NCI-H2171 (cell line): ENCODE measurements at places on chromosomes 13 and 19.

DNA sequence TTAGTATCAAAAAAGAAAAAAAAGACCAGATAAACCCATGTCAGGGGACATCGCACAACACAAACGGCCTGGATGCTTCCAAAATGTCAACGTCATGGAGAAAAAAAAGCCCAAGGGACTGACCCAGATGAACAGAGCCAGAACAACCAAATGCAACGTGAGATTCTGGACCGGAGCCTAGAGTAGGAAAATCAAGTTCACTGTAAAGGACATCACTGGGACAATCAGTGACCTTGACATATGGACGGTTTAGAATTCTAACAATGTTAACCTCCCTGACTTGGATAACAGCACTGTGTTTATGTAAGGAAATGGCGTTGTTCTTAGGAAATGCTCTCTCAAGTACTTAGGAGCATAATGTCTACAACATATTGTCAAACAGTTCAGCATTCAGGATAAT lies 15.1 kb upstream of the EMP3 start:
- DNase-seq: no peak

DNA sequence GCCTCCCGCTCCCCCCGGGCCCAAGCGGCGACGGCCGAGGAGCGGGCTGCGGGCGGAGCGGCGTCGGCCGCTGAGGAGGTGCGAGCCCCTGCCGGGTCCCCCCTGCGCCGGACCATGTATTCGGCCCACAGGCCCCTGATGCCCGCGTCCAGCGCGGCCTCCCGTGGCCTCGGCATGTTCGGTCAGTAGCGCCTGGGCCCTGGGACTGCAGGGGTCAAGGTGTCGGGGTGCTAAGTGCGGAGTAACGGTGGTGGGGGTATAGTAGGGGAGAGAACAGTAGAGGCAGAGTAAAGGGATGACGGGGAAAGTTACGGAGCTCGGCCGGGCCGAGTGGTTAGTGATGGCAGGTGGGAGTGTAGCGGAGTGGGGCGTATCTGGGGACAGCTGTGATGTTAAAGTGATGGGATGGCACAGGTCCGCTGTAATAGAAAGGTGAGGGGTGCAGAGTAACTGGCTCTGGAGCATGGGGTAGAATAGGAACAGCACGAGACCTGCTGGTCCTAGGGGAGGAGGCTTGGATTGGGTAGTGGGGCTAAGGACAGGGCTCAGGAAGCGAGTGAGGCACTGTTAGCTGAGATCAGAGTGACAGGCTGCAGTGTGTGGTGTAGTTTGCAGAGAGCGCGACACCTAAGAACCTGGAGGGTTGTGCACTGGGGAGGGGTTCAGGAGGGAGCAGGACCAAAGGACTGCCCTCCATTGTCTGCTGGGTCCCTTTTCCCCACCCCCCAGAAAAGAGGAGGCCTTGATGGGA lies 15.7 kb downstream of the CIC start:
- no peak for DNase-seq

DNA sequence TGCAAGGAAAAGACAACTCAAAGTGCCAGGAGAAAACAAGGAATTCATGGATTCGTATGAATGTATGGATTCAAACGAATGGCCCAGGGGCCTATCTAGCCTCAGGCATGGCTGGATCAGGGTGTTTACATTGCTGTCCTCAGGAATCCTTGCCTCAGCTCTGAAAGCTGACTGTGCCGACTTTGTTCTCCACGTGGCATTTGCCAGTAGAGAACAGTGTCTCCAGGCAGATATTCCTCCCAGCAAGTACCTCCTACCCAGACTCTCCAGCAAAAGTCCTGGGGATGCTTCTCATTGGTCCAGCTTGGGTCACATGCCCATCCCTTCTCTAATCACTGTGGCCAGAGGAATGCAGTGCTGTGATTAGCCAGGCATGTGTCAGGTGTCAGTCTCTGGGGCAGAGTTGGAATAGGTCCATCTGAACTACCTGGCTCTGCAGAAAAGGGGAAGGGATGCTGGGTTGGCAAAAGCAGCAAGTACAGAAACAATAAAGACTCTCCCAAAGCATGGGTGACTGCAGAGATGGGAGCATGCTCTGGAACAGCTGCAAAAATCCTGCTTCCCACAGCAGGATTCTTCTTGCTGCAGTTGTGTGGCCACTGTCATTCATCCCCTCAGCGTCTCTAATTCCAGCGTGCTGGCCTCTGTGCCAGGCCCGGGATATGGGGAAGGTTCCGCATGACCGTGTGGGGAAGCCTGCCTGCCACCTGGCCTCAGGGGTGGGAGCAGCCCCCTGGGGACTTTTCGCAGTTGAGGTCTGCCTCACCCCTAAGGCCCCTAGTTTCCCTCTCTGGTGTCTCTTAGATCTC lies 30.0 kb downstream of the CCNE1 start:
- DNase-seq: no peak

DNA sequence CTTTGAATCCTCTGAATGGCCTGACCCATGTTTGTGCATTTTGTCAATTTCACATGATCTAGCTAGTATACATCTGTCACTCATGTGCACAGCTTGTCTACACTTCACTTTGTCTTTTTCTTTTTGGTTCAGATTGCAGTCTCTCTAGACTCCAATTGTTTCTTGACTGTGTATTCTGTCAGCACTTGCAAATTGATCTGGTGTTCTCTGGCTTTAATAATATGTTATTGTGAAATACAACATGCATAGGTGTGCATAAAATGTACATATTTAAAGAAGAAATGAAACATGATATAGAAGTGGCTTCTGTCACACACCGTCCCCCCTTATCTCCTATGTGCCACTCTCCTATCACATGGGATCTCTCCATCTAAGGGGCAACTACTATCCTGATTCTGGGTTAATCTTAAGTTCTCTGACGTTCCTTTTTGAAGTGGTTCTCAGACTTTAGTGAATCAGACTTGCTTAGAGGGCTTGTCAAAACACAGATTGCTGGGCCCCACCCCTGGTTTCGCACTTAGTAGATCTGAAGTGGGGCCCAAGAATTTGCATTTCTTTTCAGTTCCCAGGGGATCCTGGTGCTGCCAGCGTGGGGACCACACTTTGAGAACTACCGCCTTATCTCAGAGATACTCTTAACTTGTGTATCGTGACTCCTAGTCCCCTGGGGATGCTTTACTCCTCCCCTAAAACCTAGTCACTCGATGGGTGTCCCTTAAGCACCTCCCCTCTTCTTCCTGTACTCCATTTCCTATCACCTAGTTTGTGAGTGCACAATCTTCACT lies 5.8 kb downstream of the KRTDAP start:
- DNase-seq: no peak

DNA sequence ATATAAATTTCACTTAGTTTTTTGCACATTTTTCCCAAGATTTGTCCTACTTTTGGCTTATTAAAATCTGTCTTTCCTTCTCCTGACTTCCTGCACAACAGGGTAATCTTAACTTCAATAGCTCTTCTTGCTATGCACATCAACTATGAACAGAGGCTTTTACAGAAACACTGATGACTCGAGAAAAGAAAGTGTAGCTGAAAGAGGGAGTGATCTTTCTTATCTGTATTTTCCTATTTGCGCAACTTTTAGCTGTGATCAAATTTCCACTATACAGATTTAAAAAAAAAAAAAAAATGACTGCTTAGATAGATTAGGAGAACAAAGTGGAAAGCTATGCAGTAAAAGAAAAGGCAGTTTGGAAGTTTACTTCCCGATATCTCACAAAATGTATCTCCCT lies 406.9 kb downstream of the LIG4 start:
- no peak for DNase-seq
